ENCODE measurements at places on chromosomes 11 and 22.

DNA sequence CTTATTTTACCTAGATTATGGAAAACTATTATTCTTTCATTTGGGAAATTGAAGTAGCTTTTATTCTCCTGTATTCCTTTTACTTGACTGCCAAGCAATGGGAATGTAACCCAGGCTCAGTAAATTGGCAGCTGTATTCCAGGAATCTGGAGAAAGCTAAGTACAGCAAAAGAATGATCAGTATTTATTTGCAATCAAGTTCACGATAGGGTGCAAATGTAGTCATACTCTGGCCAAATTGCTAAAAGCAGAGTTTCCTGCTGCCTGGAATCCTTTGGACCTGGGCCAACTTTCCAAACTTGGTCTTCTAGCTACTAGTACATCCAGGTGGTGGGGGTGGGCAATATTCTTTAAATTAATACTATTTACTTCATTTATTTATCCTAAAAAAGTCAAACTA is 286.0 kb upstream of the CTSC start:
- no peak for DNase-seq

DNA sequence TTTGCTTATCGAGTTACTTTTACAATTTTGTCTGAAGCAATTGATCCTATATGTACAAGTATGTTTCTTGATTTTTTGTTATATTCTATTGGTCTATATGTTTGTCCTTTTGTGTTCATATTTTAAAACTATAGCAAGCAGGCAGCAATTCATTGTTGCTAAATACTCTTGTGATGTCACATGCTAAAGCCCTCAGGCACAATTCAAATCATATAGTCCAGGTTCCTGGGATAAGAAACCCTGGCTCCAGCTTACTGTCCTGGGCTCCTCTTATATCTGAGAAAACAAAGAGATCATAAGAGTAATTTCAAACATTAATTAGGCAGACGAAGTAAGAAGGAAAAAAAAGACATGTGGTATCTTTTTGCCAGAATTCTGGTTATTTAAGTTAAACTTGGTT is 6.6 kb upstream of the CCDC83 start:
- DNase-seq, result no peak

- no peak for DNase-seq
These were observed 18.8 kb downstream of the GRAMD1B start for GRCh38 chr11:123448823-123449222.

- DNase-seq, result no peak
These were observed 101.9 kb downstream of the CTTN start for GRCh38 chr11:70500076-70500847.

GRCh38 chr22:23248583-23248982 is 68.3 kb downstream of the BCR start:
- DNase-seq, result no peak
